ENCODE measurements at places on chromosomes 5 and 9.
A peak's percentile ranks its signal among the peaks of the same experiment; 100 is the strongest.

DNA sequence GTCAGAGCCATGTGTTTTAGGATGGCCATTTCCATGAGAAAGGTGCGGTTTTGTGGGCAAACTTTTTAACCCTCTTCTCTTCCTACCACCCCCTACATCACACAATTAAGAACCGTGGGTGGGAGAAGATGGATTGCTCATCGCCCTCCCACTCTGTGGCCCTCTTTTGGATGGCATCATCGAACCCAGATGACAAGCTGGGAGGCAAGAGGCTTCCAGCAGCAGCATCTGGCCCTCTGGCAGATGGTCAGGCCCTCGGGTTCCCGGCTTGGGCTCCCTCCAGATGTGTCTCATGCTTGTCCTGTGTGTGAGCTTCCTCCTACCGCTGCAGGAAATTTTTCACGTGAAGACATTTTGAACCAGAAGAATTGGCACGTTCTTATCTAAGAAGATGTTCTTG, 199.9 kb downstream of the EBF1 start:
- DNase-seq, result no peak

DNA sequence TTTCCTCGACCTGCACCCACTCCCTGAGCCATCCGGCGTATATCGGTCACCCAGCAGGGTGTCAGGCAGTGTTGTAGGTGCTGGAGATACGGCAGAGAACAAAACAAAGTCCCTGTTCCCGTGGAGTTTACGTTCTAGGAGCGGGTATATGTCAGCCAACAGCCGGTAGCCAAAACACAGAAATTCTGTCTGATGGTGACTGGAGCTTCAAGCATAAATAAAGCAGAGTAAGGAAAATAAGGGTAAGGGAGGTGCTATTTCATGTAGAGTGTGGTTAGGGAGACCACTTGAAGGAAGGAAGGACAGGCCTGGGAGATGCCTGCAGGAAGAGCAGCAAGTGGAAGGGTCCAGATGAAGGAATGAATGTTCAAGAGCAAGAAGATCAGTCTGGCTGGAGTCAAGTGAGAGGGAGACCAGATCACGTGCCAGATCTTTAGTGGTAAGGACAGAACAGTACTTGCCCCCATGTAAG, 783 bp upstream of the ZFR start:
- DNase-seq, result peak; percentile 4

DNA sequence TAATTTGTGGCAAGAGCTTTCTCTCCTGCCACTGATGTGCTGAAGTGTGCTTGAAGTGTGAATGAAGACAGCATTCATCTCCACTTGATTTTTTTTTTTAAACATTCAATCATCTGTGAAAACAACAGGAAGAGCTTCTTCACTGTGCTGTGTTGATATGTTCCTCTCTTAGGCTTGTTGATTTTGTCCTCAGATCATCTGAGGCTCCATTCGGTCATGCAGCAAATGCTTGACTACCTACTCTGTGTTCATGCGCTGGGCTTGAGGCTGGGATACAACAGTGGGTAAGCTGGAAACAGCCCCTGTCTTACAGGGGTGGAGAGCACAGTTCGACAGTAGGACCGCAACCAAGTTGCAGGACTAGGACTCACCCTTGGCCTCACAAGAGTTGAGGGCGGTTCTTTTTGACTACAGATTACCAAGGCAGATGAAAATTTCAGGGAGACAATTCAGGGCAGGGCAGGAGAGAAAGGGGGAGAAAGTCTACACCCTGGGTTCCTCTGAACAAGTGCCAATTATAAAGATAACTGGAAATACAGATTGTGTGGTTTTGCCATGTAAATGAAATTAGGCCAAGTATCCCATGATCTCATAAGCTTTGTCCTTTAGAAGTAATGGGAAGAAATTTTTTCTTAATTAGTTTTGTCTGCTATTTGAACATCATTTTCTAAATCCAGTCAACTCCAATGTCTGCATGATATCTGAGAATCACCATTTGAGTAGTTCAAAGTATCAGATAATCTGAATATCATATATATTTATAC, 31.0 kb upstream of the F2R start:
- DNase-seq, result no peak

DNA sequence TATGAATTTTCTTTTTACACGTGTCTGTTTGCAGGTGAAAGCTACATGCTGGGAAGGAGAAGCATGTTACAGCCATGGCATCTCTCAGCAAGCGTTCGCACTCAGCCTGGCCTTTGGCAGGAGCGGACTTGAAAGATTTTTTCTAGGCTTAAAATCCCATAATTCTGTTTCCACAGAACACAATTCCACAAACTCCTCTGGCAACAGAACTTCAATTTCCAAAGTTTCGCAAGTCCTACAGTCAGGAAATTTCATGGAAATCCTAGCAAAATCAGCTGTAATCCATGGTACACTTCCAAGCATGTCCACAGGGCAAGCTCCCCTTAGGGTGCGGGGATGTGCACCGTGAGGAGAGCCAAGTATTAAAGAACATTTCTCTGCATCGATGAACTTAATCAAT, 35.9 kb downstream of the SUB1 start:
- no peak for DNase-seq

DNA sequence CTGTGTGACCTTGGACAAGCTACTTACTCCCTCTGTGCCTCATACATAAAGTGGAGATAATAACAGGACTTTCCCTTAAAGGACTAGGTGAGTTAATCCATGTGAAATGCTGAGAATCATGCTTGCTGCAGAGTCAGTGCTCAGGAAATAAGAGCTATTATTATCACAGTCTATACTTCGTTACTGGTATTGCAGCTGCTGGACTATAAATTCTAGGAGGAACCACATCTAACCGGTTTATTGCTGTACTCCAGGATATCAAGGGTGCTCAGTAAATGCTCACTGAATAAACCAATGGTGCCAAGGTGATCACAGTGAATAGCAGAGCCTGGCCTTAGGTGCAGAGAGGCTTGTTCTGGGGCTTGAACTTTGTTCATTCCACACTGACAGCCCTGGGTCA, 69.3 kb downstream of the HSPA4 start:
- no peak for DNase-seq

DNA sequence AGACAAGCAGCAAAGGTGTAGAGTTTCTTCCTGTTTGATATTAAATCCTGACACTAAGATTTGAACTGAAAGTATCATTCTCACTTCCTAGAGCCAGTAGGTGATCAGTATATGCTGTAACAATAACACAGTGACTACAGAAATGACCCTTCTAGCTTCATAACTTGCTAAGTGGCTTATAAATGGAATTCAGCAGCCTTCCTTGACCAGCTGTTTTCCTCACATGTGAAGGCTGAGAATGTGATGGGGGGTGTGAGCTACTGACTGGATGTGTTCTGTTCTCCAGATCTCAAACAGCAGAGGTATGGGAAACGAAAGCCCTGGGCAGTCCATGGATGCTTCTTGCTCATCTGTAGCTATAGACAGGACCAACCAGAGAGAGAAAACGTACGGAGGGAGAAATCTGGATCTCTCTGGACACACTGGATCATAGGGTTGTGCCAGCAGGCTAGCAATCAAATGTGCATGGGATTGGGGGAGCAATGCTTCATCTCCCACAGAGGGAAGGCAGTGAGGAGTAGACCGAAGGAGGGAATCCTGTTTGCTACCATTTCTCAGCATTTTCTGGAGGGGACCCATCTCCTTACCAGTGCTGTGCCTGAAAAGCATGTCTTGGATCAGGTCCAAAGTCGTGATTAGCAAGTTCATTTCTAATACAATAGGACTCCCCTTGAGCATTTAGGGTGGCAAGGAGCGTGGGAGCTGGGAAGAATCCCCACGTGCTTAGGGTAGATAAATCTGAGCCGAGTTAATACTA, 39.4 kb downstream of the TNFAIP8 start:
- DNase-seq, result no peak

DNA sequence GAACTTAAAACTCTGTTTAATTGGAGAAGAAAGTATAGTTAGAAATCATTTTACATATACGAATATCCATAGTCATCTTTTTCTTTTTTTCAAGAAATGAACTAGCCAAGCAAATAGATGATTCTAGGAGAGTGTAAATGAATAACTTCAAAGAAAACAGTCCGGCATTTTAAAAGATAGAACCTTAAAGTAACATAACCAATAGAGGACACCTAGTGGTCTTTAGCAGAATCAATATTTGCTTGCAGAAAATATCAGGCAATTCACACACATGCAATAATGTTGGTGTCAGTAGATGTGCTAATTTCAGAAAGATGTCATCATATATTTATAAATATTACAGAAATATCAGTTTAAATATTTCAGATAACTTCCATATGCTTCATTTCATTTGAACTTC, 57.1 kb downstream of the HCN1 start:
- no peak for DNase-seq

Data from endothelial cell (in vitro differentiated cells).